ENCODE measurements at places on chromosomes 13 and 19. TPM values are rescaled to one million over a fixed set of nuclear protein-coding genes. Genes with fewer than 3 reads are reported as not detected.
A peak's percentile ranks its signal among the peaks of the same experiment; 100 is the strongest.

The NOTCH3 gene
- total RNA-seq, result 96.8 TPM

DNA sequence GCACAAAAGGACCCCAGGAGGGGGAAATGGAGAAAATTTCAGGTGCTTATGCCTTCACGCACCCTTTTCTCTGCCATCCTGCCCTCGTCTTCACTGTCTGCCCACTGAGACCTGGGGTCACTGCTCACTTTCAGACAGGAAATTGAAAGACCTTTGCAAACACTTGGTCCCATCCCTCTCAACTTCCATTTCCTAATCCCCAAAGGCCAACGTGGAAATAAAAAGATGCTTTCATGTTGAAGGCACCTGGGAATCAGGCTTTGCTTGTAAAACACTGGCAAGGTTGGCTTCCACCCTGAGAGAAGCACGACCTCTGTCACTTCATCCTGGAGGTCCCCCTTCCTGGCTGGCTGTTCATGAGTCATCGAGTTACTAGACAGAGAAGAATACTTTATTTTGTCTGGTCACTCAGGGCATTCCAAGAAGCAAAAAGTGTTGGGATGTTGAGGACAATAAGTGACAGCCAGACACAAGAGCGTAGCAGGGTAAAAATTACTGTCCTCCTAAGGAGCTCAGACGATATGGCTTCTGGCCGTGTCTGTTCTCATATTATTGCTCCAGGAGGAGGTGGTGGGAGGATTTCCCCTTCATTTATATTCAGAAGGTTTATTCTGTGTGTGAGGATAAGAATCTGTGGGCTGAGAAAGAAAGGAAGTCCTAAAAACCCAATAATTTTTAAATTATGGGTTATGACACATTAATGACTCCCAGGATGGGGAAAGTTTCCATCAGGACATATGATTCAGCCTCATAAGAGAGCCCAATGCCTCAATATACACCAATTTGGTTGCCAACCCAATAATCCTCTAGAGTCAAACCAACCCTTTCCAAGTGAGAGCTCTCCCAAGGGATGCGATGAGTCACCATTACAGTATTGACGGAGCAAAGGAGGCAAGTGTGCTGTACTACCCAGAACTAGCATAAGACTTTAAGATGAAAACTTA is 409.0 kb downstream of the COG6 start:
- peaks cover 15% of the 10 kb centered on the region for H3K4me1 ChIP-seq
- no peaks in the 10 kb centered on the region for H3K27me3 ChIP-seq
- H3K36me3 ChIP-seq, result no peaks in the 10 kb centered on the region
- H3K27ac ChIP-seq, result no peak overlapping the region
- no peak overlapping the region for H3K4me3 ChIP-seq

DNA sequence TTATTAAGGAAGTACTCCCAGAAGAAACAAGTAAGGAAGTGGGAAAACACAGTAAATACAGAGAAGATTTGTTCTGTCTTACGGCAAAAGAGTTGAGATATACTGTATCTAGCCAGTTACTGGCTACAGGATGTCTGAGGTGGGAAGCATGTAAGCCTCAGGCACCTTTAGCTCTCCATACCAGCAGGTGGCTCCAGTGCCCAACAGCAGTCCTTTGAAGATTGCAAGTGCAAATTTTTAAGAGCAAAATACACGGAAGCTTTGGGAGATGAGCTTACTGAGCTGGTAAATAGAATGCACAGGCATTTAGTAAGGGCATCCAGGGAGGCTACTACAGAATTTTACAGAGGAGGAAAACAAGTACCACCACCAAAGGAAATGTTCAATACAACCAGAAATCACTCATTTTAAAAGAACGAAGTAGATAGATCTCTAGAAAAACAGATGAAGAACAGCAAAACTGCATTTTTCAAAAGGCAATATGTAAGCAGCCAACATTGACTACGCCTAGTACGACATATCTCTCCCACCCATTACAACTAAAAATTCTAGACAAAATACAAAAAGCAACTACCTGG is 57.9 kb upstream of the VSTM2B start:
- DNase-seq, result no peak
- no peaks in the 10 kb centered on the region for H3K27me3 ChIP-seq
- H3K4me3 ChIP-seq, result no peak overlapping the region
- H3K27ac ChIP-seq, result no peak overlapping the region

- no peaks in the 10 kb centered on the region for H3K27me3 ChIP-seq
- H3K4me1 ChIP-seq, result peaks cover 7% of the 10 kb centered on the region
- H3K36me3 ChIP-seq, result peaks cover 5% of the 10 kb centered on the region
- H3K27ac ChIP-seq, result no peak overlapping the region
- no peak overlapping the region for H3K4me3 ChIP-seq
Measured at GRCh38 chr13:98364179-98364578, 187.1 kb upstream of the RNF113B start.

DNA sequence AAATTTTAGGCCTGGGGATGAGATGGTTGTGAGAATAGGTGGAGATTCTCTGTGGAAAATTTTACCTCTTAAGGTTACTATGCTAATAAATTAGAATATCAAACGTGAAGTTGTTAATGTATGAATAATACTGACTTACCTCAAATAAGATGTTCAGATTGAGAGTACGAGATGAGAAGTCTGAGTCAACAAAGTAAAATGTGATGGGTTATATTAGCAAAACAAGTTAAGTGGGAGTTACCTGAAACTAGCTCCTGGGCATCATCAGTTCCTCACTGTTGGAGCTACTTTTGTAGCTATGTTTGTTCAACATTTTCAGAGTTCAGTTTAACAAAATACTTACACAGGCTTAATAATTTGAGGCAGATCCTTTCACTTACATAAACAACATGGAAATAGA is 108.6 kb downstream of the PIBF1 start:
- no peak overlapping the region for H3K27ac ChIP-seq
- peaks cover 1% of the 10 kb centered on the region for H3K36me3 ChIP-seq
- peaks cover 1% of the 10 kb centered on the region for H3K27me3 ChIP-seq
- DNase-seq, result no peak
- H3K4me1 ChIP-seq, result no peaks in the 10 kb centered on the region
- no peak overlapping the region for H3K4me3 ChIP-seq

- H3K27me3 ChIP-seq, result peaks cover 3% of the 10 kb centered on the region
- H3K36me3 ChIP-seq, result peaks cover 75% of the 10 kb centered on the region
Measured at GRCh38 chr19:38842439-38843174, 7.2 kb downstream of the HNRNPL start.

DNA sequence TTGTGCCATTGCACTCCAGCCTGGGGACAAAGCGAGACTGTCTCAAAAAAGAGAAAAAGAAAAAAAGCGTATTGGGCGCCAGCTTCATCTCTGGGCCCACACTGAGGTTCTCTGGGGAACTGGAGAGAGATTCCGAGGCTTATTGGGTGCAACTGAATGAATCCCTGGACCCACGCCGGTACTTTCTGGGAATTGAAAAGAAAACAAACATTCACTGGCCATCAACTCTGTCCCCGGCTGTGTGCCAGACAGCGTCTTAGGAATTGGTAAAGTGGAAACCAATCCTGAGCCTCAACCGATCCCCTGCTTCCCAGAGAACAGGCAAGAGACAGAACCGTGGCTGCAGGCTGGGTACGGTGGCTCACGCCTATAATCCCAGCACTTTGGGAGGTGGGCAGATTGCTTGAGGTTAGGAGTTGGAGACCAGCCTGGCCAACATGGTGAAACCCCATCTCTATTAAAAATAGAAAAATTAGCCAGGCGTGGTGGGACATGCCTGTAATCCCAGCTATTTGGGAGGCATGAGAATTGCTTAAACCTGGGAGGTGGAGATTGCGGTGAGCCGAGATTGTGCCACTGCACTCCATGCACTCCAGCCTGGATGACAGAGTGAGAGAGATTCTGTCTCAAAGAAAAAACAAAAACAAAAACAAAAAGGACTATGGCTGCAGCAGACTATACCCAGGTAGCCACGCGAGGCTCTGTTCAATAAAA is 8.6 kb downstream of the ANO8 start:
- peaks cover 16% of the 10 kb centered on the region for H3K36me3 ChIP-seq
- H3K4me3 ChIP-seq, result peak overlapping the region; percentile 21
- no peaks in the 10 kb centered on the region for H3K4me1 ChIP-seq

DNA sequence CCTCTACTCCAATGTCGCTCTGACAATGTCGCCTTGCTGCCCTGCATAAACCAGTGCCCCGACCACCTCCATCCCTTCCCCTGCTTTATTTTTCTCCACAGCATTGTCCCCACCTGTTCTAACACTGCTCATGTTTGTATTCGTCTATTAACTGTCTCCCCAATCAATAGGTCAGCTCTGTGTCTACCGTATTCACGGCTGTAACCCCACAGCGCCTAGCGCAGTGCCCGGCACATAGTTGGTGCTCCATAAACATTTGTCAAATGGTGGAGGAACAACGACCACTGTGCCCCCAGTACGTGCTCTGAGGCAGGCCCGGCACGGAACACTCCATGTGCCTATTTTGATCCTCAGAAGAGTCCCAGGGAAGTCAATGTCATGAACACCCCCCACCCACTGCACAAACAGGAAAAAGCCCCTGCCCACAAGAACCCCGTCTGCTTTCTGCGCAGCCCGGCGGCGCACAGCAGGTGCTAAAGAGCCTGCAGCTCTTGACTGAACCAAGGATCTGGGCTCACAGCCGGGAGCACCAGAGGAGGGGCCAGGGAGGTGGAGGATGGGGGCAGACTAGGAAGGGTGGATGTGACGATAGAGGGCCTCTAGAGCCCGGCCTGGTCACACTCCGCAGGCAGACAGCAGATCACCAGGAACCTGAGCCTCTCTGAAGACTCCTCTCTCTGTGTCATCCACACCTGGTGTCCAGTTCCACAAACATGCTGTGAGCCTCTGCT is 1.8 kb upstream of the CEACAM16 start:
- H3K27me3 ChIP-seq, result peaks cover 4% of the 10 kb centered on the region
- H3K4me1 ChIP-seq, result no peaks in the 10 kb centered on the region
- peak overlapping the region; percentile 28 for H3K27ac ChIP-seq
- H3K4me3 ChIP-seq, result peak overlapping the region; percentile 11
- peaks cover 3% of the 10 kb centered on the region for H3K36me3 ChIP-seq

- H3K4me3 ChIP-seq, result peak overlapping the region; percentile 57
- peaks cover 3% of the 10 kb centered on the region for H3K4me1 ChIP-seq
- peak overlapping the region; percentile 59 for H3K27ac ChIP-seq
- DNase-seq, result no peak
- peaks cover 7% of the 10 kb centered on the region for H3K27me3 ChIP-seq
Measured at GRCh38 chr19:16564842-16565241, 7.4 kb downstream of the SLC35E1 start.

GRCh38 chr13:89490661-89491060 is 1819.5 kb downstream of the SLITRK5 start:
- no peaks in the 10 kb centered on the region for H3K27me3 ChIP-seq
- H3K36me3 ChIP-seq, result no peaks in the 10 kb centered on the region
- no peak overlapping the region for H3K4me3 ChIP-seq
- H3K27ac ChIP-seq, result no peak overlapping the region

Measured in endothelial cell (in vitro differentiated cells).